ENCODE measurements at places on chromosomes 7 and 10.

DNA sequence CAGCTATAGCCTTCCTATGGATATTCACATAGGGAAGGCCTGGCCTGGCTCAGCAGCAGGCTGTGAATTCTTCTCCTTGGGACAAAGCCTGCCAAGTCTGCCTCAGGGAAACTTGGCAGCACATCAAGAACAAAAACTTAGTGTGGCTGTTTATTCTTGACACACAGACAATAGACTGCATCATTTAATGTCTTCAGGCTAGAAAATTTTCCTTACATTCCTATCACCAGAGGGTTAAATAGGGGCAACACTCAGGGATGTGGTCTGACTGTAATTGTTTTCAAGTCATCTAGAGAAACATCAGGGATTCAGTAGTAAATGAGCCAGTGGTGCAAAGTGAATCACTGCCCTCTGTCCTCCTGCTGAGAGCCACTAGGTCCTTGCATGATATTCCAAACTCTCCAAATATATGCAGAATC is 137.3 kb downstream of the SEMA3C start:
- DNase-seq = no peak

DNA sequence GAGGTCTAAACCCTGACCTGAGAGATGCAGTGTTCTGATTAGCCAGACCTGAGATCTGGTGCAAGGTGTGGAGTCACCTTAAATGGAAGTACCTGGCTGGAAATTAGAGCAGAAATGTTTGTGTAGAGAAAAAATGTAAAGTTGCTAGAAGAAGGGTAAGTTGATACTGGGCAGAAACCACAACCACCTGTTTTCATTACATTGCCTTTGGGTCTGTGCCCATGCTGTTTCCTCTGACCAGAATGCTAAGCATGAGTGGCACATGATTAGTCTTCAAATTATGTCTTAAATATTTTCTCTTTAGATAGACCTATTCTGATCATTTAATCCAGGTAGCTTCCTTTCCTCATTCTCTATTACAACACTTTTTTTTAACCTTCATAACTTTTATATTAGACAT is 69.0 kb downstream of the CASD1 start:
- DNase-seq = no peak

- DNase-seq = peak; percentile 47
Measured at GRCh38 chr7:774161-775109, 47.4 kb upstream of the PRKAR1B start.

DNA sequence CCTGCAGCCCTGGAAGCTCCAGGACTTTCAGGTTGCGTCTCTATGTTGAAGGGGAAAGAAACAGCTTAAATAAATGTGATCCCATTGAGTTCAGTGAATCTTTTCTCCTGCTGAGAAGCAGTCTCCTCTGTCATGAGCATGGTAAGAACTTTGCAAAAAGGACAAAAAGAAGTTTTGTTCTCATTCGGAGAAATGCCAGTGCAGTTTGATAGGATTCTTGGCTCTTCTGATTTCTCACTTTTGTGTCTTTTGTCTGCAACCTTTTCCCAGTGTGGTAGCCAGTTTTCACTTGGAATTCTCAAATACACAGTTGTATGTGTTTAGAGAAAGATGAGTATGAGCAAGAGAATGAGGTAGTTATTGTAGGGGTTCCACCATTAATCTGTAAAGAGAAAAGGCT is 64.3 kb downstream of the AP3M1 start:
- no peak for DNase-seq

- DNase-seq = no peak
Measured at GRCh38 chr10:11242443-11243387, 225.0 kb downstream of the CELF2 start.

Data from stimulated activated CD4-positive, alpha-beta T cell treated with anti-CD3 and anti-CD28 coated beads, Interleukin-12 subunit alpha, Interleukin-12 subunit beta, amount 100 ng/mL, for 24 hours (primary cell).